ENCODE measurements at places on chromosomes 5 and 9.

DNA sequence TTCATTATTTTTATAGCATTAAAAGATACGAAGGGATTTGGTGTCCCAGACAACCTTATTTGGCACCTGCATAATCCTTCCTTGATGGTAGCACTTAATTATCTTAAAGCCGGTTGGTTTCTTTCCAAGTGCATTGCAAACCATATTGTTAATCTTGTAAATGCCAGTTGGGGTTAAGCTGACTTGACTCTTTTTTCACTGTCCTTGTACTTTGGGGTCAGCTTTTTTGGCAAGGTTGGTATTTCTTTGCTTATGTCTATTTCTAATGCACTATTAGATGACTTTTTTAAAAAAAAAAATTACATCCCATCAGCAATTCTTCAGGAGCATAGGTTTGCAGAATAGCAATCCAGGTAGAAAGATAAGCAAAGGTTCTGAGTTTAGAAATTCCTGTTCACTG, 466.8 kb upstream of the TLE4 start:
- DNase-seq = no peak

DNA sequence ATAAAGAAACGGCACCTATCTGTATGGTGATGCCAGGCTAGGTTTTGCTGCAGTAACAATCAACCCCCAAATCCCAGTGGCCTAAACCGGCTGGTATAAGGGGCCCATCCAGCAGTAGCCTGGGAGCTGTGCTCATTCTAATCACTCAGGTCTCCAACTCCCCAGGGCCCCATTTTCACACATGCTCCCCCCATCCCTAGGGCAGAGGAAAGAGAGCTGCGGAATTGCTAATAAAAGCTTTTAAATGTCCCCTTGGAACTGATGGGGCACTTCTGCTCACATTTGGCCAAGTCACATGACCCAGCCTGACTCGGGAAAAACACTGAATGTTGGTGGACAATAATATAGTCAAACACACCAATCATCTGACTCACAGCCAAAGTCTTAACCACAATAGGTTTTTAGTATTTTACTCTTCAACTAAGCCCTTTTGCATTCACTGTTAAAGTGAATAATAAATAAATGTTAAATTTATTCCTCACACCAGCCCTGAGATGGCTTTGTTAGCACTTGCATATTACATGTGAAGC, 1.6 kb downstream of the FBLL1 start:
- no peak for DNase-seq

DNA sequence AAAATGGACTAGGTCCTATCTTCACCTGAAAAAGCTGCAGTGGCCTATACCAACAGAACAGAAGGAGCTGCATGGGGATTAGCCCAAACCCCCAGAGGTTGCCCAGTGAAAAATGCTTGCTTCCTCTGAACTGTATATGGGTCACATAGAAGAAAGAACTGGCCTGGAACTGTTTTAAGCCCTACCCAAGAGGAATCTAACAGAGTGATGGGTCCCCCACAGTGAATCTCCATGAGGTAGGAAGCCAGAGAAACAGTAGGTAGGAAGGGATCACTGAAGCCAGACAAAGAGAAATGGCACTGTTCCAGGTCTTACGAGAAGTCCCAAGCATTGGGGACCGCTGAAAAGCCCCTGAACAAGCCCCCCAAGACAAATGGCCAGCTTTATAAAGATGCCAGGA, 28.8 kb upstream of the TRIM32 start:
- no peak for DNase-seq

- no peak for DNase-seq
Observed at GRCh38 chr5:167903659-167904058, 387.8 kb upstream of the WWC1 start.

- no peak for DNase-seq
Observed at GRCh38 chr5:154709368-154710305, 45.5 kb upstream of the LARP1 start.

- no peak for DNase-seq
Observed at GRCh38 chr9:122179690-122180074, 20.0 kb downstream of the MORN5 start.

DNA sequence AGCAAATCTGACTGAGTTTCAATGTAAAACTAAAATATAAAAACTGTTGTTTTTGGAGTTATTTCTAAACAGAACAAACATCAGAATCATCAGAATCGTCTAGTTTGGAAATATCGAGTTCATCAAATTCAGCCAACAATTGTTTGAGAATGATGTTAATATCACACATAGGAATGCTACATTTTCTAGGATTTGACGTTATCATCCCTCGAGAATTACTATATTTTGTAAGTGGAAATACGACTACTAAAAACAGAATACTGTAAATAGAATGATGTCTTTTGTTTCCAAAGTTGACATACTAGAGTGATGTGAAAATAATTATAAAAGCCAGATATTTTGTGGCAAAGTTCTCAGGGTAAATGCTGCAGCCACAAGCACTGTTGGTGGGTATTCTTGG, 805.9 kb downstream of the TLE1 start:
- no peak for DNase-seq

DNA sequence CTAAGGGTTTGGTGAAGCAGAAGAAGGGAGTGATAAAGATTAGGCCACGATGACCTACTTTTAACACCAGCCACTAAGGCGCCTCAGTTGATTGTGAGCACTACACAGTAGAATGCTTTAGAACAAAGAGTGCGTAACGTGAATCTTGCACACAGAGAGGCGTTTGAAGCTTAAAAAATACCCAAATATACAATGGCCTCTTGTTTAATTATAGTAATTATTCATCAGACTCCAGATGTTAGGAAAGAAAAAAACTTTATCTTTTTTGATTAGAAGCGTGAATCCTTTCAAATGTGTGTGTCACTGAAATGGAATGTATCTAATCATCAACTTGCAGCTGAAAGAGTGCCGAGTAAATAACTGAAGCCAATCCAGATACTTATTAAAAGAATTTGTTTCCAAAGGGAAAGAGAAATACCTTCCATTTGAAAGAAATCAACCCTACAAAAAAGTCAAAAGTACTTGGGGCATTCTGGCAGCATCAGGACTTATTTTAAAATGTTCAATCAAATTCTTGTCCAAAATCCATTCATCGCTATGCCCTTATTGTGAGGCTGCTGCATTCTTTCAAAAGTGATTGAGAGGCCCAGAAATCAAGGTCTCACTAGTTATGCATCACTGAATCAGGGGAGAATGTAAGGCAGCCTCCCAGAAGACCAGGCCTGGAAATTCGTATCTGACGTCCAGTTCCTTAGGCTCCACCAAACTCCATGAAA, 337.5 kb downstream of the ZNF608 start:
- DNase-seq = no peak

- no peak for DNase-seq
Observed at GRCh38 chr5:158421319-158421718, 562.4 kb upstream of the CLINT1 start.

GRCh38 chr9:112864403-112864802, 26.3 kb downstream of the SLC46A2 start:
- no peak for DNase-seq

DNA sequence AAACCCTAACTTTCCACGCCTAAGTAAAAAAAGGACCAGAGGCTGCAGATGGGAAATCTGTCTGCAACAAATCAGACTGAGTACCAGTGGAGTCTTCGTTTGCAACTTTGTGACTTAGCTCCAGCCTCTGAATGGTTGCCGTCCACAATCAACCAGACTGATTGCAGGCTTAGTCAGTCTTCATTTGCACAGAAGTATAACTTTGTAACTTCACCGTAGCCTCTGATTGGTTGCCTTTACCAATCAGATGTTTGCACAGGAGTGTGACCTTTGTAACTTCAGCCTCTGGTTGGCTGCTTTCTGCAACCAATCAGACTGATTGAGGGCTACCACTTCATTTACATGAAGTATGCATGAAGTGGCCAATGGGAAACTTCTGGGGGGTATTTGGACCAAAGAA, 53.7 kb downstream of the TGFBR1 start:
- DNase-seq = no peak

DNA sequence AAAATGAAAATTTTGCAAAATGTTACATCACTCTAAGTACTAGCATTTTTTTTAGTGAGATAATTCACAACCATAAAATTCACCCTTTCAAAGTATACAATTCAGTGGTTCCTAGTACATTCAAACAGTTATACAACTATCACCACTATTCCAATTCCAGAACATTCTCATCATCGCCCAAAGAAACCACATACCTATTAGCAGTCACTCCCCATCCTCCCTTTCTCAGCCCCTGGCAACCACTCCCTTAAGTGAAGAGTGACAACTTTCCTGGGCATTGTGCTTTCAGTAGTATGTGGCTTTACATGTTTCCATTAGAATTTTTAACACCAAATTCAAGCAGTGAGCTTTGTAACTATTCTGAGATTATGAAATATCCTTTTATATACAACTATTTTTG, 81.4 kb downstream of the RASEF start:
- DNase-seq = no peak

DNA sequence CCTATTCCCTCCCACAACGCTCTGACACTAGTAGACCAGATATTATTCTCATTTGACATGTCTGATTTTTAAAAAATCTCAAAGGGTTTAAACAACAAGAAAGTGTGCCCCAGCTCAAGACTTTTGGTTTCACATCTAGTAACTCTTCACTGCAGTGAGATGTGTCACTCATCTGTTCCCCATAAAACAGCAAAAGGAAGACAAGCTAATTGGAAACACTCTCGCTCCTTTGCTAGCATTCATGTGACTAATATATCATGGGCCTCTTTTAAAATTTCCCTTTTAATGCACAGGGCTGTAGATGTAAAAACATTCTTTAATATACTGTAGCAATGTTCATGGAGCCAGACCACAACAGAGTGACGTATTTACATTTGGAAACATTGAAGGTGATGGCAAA, 372.6 kb downstream of the ZNF608 start:
- DNase-seq = no peak
